ENCODE measurements at places on chromosomes 11 and 22.

GRCh38 chr22:44693756-44694155 lies 8.2 kb upstream of the PRR5 start:
- peak; percentile 36 for DNase-seq

GRCh38 chr11:45156741-45157140 lies 10.3 kb downstream of the PRDM11 start:
- no peak for DNase-seq

GRCh38 chr11:84890676-84891075 lies 736.5 kb downstream of the DLG2 start:
- no peak for DNase-seq

DNA sequence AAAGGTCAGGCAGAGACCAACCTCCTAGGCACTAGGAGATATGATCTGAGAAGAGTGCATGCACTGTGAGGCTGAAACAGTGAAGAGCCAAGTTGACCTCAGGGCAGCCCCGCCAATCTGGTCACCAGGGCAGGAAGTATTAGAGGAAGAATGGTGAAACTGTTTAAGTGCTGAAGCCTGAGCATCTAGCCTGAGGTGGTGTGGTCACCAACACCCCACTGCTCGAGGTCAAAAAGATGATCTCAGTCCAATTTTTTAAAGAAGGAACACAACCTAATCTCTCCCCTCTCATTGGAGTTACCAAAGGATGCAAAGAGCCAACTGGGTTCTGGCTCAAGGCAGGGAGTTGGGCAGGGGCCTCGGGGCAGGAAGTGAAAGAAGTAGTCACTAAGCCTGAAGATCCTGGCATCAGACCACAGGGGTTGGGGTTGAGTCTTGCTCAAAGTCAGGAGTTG lies 4.0 kb downstream of the APBB1 start:
- DNase-seq = no peak

- peak; percentile 91 for DNase-seq
Observed at GRCh38 chr22:46043816-46044620, 67.1 kb upstream of the WNT7B start.

DNA sequence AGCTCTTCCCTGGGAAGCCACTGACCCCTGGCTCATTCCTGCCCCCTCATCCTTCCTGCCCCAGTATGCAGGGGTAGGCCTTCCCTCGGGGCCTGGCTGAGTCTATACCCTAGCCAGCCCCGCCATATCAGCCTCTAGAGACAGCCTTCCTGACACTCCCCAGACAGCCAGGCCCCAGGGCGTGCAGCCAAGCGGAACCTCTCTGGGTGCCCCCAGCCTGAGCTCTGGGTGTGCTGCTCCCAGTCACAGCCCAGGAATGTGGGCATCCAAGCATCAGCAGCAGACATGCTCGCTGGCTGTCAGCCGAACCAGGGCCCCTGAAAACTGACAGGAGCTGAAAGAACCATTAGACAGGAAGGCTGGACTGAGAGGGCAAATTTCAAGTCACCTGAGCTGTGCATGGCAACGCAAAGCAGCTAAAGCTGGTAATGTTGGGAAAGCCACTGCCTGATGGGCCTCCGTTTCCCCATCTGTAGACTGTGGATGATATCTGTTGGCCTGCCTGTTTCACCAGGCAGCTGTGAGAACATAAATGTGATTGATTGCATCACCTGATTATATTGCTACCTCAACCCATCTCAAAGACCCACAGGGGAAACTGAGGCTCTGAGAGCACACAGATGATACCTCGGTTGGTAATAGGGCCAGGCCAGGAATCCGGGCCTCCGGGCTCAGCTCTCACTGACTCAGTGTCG lies 93.2 kb downstream of the LRRC32 start:
- peak; percentile 50 for DNase-seq

GRCh38 chr11:2109541-2110019 lies 29.6 kb downstream of the IGF2 start:
- DNase-seq = peak; percentile 42

- no peak for DNase-seq
Observed at GRCh38 chr22:17418890-17419324, 49.6 kb downstream of the CECR2 start.

Measured in NCI-H69 (cell line).